ENCODE measurements at places on chromosomes 6 and 20. TPM values are rescaled to one million over a fixed set of nuclear protein-coding genes. Genes with fewer than 3 reads are reported as not detected.
A peak's percentile ranks its signal among the peaks of the same experiment; 100 is the strongest.

GRCh38 chr6:166908811-166909210 lies 47.5 kb downstream of the RNASET2 start:
- no peak for DNase-seq

- no peak for DNase-seq
These were observed 73.6 kb upstream of the BHLHE23 start for GRCh38 chr20:63080411-63080810.

WFDC10B gene
- total RNA-seq, result not detected

DNA sequence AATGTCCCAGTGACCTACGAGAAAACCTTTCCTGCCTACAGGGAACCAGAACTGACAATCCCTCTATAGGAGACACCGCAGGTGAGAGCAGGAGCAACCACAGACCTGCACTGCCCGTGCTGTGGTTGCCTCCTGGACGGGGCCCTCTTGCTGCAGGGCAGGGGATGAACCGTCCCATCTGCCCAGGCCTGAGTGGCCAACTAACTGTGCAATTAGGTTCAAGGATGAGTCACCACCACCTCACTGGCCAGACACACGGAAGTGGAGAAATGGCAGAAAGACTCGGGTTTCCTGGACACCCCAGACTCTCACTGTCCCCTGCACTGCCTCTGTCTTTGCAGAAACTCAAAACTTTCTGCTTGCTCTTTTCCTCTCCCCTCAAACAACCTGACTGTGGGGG lies 13.8 kb upstream of the HLA-G start:
- no peak for DNase-seq

GRCh38 chr6:149614337-149614736 lies 34.2 kb downstream of the KATNA1 start:
- no peak for DNase-seq

NKAIN2 gene
- total RNA-seq, result not detected

GRCh38 chr6:44854712-44855443 lies 467.4 kb downstream of the CDC5L start:
- no peak for DNase-seq

GRCh38 chr20:50859161-50859560 lies 64.3 kb downstream of the BCAS4 start:
- no peak for DNase-seq

- no peak for DNase-seq
These were observed 139.0 kb downstream of the PXDC1 start for GRCh38 chr6:3612341-3613041.

DNA sequence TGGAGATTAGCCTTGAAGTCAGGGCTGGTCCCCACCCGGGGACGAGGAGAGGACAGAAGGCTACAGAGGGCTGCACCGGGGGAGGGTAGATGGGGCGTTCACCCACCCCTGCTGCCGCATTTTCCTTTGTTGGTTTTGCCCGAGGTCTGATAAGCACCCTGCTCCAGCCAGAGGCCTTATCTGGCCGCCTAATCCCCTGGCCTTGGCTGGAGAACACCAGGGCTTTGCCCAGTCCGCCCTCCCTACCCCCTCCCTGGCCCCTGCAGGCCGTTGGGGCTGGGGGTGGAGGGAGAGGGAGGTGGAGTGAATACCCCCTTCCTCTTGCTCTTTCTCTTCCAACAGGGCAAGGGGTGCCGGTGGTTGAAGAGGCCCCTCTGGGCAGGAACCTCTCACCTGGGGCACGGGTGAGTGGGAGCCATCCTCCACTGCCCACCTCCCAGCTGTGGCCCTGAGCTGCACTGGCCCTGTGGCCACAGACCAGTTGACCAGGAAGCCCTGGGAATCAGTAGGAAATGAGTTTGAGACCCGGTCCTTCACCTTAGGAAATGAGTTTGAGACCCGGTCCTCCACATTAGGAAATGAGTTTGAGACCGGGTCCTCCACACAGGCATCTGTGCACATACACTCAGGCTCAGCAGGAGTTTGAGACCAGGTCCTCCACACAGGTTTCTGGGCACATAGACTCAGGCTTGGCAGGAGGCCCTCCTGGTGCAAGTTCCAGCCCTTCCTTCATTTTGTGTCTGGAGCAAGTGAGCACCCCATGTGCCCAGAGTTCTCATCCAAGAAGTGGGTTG lies 12.0 kb upstream of the GATA5 start:
- no peak for DNase-seq

SEL1L2 gene
- not detected for total RNA-seq

OR12D3 gene
- not detected for total RNA-seq

NELFE gene
- total RNA-seq, result 82.0 TPM

- DNase-seq, result no peak
These were observed 60.3 kb upstream of the PTPN1 start for GRCh38 chr20:50449738-50450492.

DNA sequence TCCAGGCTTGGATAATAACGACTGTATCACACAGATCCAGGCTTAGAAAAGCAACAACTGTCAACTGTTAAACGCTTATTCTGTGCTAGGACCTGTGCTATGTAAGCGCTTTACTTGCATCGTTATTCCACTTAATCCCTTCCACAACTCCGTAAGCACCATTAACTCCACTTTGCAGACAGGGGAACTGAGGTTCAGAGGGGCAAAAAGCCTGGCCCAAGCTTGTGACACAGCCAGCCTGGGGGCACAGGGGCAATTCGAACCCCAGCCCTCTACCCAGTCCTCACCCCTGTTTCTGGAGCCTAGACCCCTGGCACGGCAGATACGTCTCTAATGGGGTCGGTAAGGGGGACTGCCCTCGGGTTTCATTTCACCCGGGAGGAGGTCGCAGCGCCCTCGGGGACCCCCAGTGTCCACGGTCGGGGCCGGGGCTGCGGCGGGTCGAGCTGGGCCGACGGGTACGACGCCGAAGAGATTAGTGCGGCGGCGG lies 411 bp downstream of the DSN1 start:
- DNase-seq, result no peak

LPA gene
- total RNA-seq, result not detected

TRIM31 gene
- not detected for total RNA-seq

DNA sequence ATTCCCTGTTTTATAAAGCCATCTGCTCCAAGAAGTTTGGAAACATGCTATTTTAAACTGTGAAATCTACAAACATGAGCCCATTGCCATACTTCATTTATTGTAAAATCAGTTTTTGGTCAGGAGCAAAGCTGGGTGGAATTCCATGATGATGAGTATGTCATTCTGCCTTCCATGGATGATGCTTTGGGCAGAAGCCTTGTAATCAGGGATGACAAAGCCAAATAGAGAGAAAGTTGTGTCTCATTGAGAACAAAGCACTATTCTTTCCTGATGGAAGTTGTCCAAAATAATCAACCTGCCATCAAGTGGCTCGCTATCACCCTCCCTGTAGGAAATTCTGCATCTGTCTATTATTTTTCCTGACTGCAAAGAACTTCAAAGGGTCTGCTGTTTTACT lies 313.0 kb upstream of the DEFB112 start:
- DNase-seq, result no peak

DNA sequence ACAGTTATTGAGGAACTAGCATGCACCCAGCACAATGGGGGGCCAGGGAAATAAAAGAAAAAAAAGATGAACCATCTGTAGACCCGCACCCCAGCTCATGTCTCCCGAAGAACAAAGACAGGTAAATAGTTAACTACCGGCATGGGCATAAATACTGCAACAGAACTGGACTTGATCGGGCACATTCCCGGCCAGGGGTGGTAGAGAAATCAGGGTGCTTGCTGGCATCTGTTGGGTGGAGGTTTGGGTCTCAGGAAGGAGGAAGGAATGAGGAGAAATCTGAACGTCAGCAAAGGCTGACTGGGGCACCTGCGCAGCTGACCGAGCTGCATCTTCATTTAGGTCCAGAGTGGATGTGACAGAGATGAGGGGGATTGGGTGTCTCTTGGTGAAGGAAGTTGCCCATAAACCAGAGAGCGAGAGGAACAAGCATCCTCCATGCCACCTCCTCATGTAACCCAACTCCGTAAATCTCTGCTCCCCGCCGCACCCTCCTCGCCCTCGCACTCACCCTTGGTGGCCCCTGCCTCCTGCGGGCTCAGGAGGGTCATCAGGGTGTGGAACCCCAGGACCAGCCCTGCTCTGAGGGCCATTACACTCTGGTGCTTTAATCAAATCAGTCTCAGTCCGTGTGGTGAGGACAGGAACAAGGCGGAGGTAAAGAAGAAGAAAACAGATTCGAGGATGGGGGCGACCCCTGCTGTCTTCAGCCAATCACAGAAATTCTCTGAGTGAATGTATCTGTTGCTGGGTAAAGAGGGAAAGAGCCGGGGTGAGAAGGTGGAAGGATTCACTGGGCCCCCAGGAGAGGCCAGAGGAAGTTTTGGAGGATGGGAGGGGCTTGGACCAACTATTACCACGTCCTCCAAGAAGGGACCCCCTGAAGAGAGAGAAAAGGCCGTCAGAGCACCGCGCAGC lies at the start of gene HLA-DOA:
Gene HLA-DOA (minus strand): TSS at position 648 of the 918 bp plus-strand sequence.
- peak; percentile 22 for DNase-seq

DNA sequence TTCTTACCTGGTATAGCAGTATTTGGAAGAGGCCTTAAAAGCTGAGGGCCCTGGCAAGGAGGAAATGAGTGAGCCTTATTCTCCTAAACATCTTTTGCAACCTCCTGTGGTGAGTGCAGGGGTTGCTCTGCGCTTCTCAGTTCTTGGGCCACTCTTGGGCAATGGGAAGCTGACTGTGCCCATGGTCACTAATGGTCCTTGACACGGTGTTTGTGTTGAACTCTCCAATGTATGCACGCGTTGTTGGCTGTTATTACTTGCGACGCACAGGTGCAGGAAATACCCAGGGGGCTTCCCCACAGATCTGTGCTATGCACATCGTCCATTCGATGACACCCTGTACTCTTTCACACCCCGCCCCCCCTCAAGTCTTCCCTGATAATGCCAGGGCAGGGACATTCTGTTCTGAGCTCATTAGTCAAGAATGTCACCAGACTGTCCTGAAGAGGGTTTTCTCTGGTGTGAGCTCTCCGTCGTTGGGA lies 79.7 kb downstream of the EDN1 start:
- DNase-seq, result no peak

- no peak for DNase-seq
These were observed 85.8 kb downstream of the YTHDF1 start for GRCh38 chr20:63129991-63130657.

- DNase-seq, result no peak
These were observed 181.8 kb downstream of the DLL1 start for GRCh38 chr6:170108890-170109587.

- no peak for DNase-seq
These were observed 348.4 kb downstream of the TPBG start for GRCh38 chr6:82711971-82712370.

DNA sequence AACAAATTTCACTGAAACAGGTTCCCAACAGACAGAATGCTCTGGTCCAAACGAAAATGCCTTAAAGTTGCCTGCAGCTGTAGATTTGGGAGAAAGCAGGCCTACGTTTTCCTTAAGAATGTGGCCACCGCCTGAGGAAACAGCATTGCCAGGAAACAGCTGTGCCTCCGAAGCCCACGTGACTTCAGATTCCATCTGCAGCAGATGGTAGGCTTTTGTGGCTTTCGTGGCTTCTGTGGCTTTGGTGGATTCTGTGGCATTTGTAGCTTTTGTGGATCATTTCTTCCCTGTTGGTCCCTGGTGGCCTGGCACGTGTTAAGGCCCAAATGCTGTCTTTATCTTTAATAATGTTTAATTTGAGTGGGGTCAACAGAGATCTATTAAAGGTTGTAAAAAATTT lies 222.9 kb downstream of the TTLL2 start:
- no peak for DNase-seq

GRCh38 chr6:13445005-13445743 lies 42.2 kb downstream of the GFOD1 start:
- no peak for DNase-seq
